ENCODE measurements at places on chromosomes 7 and 10.

DNA sequence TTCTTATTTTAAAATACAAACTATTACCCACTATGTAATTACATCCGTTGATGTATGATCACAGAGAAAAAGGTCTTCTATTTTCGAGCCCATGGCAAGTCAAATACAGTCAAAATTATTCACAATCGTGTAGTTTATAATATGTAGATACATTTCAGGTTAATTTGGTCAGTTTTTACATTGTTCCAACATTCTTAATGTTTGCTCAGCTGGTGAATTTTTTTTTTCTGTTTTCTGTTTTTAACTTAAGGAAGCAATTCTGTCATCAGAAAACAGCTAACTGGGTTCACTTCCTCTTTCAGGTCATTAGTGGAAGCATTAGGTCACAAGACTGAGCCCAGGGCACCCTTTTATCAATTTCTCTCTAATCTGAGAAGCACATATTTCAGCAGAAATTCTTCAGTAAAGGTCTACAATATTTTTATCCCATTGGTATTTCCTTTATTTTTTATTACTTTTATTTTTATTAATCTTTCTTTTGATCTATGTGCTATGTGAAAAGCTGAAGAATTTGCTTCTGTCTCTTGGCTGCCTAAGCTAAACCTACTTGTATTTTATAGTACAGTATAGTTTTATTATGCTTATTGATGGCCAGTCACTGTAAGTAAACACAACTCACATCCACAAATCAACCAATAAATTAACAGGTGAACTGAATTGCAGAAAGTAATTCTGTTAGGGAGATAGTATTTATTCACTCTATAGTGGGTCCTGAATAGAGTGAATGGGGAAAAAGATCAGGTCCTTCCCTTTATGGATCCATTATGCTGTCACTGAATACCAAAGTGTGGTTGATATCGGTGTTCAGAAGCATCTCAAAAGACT is 84.6 kb downstream of the ICA1 start:
- no peak for DNase-seq

DNA sequence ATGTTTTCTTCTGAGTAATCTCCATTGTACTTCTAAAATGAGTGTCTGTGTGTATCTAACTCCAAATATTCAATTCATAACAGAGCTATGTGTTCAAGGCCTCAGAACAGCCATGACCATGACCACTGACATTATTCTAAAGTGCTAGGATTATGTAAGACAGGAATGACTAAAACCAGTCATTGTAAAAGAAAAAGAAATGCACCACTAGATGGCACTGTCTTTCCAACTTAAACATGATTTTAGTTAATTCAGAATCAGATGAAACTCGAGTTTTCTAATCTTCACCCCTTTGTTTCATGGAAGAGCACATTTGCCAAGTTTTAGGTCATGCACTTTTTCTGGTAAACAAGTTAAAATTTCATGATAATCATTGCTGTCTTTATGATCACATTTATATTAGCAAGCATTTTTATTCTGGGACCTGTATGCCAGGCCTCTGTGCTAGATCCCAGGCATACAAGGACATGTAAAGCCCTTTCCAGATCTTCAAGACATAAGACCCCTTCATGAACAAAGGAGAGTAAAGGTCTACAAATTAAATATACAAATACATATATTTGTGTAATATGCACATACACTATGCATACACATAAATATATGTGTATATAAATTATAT is 26.1 kb upstream of the RSU1 start:
- peak; percentile 80 for DNase-seq

GRCh38 chr10:122051609-122052385 is 62.8 kb downstream of the TACC2 start:
- peak; percentile 75 for DNase-seq

GRCh38 chr7:8213381-8213780 is 48.6 kb downstream of the ICA1 start:
- no peak for DNase-seq

DNA sequence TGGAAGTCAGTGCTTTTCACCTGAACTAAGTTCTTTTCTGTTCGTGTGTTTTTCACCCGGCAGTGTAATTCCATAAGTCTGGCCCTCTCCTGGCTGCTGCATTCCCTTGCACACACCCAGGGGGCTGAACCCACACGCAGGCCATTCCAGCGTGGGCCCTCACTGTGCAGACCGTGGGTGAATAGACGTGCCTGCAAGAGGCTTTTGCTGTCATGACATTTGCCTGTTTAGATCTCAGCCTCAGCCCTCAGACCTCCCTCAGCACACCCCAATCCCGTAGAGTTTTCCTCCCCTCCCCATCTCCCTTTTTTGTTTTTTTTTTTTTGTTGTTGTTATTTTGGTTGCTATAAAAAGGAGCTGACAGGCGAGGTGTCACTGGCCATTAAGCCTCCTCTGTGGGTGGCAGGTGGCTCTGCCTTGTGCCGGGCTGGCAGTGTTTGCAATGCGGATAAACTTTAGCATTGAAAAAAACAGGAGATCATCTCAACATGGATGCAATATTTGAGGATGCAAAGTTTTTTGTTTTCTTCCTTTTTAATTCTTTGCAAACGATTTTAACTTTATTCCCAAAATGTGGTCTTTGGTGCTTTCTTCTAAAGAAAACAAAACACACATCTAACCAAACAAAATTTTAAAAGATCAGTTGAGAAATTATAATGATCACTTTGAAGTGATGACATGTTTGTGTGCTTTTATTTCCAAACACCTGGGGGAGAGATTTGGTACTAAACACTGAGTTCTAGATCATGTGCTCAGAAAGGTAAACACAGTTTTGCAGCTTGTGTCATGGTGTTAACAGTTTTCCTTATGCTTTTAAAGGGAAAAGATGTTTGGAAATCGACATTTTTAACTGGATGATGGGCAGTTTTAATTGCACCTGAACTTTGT is 58.8 kb downstream of the WDR37 start:
- DNase-seq, result no peak

GRCh38 chr7:90625562-90625961 is 29.4 kb downstream of the CDK14 start:
- peak; percentile 69 for DNase-seq

DNA sequence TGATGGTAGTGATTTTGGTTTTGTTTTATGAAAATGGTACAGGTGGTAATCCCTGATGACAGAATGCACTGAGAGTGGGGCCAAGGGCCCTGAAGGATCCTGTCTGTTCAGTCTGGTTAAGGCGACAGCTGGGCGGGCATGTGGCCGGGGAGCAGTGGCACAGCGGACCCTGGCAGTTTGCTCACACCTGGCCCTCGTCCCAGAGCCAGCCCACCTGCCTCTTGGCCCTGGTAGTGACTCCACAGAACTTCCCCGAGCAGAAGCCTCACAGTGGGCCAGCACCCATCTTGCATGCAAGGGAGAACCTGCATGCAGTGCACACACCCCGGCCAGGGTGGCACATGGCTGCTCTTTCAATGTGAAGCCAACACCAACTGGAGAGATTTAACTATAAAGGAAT is 82.8 kb downstream of the ALOX5 start:
- no peak for DNase-seq

- no peak for DNase-seq
Observed at GRCh38 chr7:100496509-100496908, 12.8 kb downstream of the NYAP1 start.

DNA sequence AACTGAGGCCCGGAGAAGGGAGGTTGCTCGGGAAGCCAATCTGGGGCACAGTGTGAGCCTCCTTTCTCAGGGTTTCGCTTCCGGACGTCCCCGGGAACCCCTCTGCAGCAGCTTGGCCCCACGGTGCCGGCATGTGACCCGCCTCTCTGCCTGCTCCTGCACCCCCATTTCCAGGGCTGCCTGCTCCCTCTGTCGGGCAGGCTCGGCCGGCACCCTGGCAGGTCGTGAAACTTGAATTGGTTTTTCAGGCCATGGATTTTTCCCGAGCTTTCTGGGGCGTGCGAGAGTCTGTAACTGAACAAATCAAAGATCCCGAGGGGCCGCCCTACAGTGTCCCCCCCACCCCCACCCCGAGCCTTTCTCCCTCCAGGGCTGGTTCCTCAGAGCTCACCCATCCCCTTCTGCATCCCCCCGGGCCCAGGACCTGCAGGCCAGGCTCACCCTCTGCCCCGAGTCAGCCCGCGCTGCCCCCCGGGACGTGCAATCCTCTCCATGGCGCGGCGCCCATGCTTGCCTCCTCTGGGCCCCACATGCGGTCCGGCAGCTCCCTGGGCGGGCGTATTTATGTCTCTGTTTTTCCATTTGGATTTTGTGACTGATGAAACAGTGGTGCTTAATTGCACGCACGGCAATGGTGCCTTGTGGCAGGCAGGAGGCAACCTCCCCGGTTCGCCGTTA is 58.1 kb downstream of the UNCX start:
- DNase-seq, result no peak

- no peak for DNase-seq
Observed at GRCh38 chr10:61789031-61789430, 112.5 kb upstream of the ARID5B start.

DNA sequence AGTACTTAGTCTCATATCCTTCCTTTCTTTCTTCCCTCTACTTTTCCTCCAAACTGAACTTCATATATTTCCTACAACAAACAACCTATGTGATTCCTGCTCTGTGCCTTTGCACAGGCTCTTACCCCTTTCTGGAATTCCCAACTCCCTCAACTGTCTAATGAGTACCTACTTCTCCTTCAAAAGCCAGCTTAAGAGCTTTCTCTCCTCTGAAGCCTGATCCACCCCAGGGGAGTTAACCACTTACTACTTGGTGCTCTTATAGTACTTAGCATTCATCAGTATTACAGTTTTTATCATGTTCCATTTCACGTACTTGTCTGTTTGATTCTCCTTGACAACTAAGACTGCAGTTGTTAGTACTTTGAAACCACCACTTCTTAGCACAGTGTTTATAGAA is 246.1 kb downstream of the LRRTM3 start:
- no peak for DNase-seq

DNA sequence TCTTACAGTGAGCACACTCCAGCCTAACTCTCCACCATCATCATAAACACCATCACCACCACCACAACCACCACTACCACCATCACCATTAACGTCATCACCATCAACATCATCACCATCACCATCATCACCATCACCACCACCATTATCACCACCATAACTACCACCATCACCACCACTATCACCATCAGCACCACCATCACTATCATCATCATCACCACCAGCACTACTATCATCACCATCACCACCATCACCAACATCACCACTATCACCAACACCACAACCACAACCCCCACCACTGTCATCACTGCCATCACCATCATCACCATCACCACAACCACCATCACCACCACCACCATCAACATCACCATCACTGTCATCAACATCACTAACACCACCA is 279.0 kb upstream of the TCERG1L start:
- no peak for DNase-seq

DNA sequence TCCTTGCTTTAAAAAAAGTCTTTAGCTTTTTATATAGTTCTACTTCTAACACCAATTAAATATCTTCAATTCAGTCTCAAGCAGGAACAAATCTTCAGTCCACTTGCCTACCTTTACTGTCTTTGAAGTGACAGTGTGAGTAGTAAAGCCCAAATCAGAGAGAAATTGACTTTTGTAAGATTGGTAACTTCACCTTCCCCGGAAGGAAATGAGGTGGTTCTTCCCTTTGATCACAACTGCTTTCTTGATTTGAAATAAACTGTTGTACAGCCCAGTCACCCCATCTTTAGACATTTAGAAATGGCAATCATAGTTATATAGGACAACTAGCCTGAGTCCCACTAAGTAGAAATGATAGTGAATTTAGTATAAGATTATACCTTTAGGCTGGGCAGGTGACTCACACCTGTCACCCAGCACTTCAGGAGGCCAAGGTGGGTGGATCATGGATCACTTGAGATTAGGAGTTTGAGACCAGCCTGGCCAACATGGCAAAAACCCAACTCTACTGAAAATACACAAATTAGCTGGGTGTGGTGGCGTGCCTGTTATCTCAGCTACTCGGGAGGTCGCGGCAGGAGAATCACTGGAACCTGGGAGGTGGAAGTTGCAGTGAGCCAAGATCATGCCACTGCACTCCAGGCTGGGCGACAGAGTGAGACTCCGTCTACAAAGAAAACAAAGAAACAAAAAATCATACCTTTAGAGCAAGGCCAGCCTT is 4.7 kb downstream of the FAS start:
- no peak for DNase-seq

DNA sequence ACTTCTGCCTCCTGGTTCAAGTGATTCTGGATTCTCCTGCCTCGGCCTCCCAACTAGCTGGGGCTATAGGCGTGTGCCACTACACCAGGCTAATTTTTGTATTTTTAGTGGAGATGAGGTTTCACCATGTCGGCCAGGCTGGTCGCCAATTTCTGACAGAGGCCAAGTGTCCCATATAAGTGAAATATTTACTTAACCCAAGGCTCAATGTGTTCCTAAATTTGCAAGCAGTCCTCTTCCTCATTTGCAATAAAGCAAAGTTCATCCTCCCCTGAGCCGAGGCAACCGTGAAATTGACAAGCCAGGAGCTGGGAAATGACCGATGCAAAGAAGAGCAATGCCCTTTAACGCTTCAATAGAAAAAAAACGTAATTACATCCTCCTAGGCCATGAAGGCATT is 347.7 kb downstream of the FRMD4A start:
- DNase-seq, result no peak

- no peak for DNase-seq
Observed at GRCh38 chr10:59036311-59037017, 140.0 kb upstream of the PHYHIPL start.

DNA sequence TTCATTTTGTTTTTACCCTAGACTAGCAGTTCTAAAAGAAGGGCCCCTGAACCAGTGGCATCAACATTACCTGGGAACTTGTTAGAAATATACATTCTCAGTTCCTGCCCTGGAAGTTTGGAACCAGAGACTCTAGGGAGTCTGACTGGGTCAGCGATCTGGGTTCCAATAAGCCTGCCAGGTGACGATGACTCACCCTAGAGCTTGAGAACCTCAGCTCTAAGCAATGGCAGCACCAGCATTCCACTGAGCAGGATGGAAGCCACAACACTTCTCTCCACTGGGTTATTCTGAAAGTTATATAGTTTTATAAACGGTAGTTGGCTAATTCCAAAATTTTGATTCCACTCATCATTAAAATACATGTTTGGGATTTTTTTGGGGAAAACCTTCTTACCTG is 97.0 kb upstream of the AMPH start:
- DNase-seq, result no peak

DNA sequence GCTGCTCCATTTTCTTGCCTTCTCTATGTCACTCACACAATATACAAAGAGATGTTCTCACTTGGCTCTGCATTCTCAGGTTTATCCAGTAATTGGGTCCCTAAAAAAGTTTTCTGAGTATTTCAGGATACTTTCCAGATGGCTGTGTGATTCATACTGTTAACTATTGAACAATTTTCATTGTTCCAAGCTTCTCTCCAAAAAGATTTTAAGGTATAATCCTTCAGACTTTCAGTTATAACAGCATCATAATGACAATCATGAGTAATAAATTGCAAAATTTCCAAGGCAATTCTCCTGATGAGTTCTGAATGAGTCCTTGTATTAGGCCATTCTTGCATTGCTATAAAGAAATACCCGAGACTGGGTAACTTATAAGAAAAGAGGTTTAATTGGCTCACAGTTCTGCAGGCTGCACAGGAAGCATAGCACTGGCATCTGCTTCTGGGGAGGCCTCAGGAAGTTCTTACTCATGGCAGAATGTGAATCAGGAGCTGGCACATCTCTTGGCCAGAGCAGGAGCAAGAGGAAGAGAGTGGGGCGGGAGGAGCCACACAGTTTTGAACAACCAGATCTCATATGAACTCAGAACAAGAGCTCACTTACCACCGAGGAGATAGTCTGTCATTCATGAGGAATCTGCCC is 148.1 kb downstream of the SLC16A9 start:
- no peak for DNase-seq

Data from mesenchymal stem cell (in vitro differentiated cells and primary cell).